Stimulated activated CD8-positive, alpha-beta memory T cell treated with anti-CD3 and anti-CD28 coated beads, Interleukin-4, amount 100 ng/mL, for 48 hours (primary cell): ENCODE measurements at places on chromosomes 1 and 21.

- no peak for DNase-seq
Observed at GRCh38 chr1:40583980-40584379, 52.5 kb downstream of the ZNF684 start.

DNA sequence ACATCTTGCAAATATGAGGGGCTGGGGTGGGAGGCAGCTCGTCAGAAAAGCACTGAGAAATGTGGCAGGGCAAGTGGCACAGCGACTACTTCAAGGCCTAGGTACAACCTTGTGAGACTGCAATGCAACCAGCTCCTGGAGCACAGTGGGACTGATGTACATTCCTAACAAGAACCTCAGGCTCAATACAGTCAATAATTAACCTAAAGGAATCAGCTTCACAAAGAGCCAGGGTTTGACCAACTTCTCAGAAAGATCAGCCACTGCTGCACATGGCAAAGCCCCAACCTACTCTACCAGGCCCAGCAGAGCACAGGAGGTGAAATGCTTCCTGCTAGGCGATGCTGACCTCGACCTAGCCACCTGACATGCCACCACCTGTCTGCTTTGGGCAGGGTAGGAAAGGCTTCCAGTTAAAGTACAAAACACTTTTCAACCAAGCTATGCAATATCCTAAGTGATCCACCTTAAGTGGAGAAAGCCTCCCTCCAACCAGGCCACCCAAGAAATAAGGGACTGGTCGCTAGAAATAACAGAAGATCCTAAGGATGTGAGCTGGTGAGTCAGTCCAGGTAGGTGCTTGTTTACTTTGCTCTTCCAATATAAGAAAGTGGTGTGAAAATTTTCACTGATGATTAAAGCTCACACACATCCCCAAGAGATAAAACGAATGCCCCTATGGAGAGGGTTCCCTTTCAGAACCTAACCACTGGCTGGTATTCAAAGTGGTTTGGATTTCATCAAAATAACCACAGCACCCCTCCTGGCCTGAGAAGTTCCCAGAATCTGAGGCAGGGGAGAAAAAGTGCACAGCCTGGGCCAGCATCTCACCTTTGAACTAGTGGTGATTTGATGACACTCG is 2.1 kb downstream of the RIPK4 start:
- no peak for DNase-seq

DNA sequence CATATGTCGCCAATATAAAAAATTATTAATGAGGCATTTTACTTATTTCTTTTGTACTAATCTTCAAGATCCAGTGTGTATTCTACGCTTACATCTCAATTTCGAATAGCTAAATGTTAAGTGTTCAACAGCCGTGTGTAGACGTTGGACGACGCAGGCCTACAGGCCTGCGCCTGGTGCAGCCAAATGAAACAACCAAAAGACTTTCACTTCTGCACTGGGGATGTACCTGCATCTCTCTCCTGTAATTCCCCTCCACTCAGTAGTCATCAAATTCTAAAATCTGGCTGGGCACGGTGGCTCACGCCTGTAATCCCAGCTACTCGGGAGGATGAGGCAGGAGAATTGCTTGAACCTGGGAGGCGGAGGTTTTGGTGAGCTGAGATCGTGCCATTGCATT is 76.8 kb upstream of the HNRNPU start:
- no peak for DNase-seq

DNA sequence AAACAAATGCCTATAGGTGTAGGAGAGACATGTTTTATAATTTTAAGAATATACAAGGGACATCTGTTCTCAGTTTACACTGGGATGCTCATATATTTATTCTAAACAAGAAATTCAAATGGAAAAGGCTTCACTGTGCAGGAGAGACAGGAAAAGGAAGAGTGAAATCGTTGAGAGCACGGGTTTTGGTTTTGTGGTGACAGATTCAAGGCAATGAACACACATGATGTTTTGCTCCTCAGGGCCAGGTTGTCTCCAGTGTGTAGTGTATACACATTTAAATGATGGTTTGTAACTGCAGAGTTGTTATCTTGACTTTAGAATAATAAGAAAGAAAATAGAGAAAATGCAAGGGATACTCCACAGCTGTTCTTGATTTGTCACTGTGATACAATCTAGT is 73.7 kb downstream of the S1PR1 start:
- DNase-seq = no peak

GRCh38 chr1:54970901-54971300 is 9.5 kb upstream of the TMEM61 start:
- no peak for DNase-seq

GRCh38 chr21:15480160-15480559 is 249.6 kb upstream of the USP25 start:
- DNase-seq = no peak

DNA sequence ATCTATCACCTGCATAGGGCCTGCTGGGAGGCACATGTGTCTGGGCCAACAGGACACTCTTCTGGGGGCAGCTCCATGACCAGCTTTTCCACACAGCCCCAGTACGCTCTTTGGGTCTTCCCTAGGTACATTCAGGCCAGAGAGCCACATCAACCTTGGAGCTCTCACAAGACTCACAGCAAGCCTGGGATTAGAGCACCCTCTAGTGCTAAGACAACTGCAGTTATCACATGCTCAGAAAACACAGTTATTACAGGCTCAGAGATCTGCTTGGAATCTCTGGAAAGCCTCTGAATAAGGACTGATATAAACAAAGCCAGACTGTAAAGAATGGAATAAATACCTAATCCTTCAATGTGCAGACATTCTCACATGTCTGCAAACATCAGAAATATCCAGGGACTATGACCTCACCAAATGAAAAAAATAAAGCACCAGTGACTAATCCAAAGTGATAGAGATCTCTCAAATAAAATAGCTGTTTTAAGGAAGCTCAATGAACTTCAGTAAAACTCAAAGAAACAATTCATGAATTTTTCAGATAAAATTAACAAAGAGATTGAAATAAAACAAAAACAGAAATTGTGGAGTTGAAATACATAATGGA is 563.9 kb upstream of the NR5A2 start:
- DNase-seq = no peak

GRCh38 chr1:24022581-24023361 is 42.6 kb upstream of the SRSF10 start:
- DNase-seq = no peak

DNA sequence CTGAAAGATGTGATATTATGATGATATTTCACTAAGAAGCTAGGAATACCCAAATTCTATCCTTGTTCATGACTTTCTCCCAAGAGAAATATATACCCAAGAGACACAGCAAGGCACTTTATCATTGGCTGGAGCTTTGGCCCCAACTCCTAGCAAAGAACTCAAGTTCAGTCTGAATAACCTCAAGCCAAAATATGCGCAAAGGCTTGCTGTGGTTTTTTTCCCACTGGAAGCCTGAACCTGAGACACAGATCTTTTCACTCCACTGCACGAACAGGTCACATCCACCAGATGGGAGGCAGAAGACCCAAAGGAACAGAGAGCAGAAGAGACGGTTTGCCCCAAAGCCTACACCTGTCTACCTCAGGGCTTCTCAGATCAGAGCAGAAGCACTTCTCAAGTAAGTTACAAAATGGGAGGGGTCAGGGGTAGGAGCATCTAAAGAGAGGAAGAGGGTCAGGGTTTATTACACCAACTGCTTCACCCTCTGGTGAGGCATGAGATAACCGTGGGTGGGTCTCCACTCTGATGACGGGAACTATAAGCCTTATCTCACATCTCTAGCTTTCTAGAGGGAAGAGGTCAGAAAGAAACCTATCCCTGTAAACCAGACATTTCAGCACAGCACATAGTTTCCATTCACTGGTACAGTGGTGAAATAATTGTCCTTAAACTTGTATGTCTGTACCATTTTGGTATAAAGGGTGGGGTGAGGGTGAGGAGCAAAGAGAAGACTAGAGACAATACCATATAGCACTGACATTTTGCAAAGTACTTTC is 17.1 kb upstream of the CDC42BPA start:
- no peak for DNase-seq

DNA sequence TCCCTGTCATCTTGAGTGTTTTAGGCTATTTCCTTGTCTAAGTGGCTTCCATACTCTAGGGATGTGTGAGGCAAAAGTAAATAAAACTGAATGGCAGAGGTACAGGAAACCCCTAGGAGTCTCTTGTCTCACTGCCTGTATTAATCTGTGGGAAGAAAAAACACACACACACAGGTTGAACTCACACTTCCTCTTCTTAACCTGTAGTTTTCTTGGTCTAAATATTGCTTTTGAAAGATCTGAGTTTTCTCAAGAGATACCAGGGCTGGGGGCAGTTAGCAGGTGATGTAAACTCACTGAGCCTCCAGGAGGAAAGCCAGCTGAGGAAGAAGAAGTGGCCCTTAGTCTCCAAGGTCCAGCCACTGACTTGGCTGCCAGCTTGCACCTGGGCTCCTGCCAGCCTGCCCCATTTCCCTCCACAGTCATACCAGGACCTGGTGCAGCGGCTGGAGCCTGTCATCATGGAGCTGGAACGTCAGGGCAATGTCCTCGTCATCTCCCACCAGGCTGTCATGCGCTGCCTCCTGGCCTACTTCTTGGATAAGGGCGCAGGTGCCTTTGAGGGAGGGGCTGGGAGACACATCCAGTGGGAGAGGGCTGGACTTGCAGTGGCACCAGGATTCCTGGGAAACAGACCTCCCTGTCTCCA is 16.9 kb downstream of the PFKFB2 start:
- no peak for DNase-seq

- no peak for DNase-seq
Observed at GRCh38 chr1:25858494-25858893, 763 bp downstream of the AUNIP start.

DNA sequence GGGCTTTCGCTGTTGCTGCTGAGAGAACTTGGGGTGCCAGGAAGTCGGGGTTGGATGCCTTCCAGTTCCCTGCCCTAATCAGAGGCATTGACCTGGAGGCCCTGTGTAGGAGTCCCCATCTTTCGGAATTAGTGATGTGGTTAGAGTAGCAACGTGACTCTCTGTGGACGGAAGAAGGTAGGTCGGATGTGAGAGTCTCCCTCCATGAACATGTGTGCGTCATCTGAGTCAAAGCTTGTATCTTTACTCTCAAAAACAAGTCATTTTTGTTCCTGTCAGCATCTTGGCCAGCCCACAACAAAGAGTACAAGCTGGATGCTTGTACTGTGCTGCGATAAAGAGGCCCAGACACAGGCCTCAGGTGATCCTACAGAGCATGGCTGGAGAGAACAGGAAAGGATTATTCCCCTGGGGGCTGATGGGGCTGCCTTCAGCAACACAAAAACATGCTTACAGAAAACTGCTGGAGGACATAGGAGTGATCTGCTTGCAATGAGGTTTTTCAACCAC is 31.0 kb upstream of the IL10 start:
- DNase-seq = peak; percentile 78

- DNase-seq = no peak
Observed at GRCh38 chr1:208923456-208923855, 660.1 kb upstream of the CAMK1G start.

DNA sequence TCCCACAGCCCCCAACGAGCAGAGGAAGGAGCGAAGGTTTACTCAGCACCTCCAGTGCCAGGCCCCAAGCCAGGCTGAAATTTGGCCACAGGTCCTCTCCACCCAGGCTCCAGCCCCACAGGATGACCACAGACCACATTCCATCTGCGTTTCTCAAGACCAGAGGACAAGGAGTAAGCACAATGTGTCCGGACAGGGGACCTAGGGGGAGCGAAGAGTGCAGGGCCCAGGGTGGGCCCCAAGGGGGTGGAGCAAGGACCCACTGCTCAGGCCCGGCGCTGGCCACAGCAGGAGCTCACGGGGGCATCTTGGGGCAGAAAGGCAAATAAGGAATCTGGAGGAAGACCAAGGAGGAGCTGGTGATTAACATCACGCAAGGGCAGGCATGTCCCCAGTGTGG is 100.5 kb downstream of the NPHP4 start:
- no peak for DNase-seq

- DNase-seq = peak; percentile 31
Observed at GRCh38 chr1:154810571-154810970, 59.5 kb downstream of the KCNN3 start.

GRCh38 chr1:153790966-153791647 is 15.9 kb downstream of the SLC27A3 start:
- no peak for DNase-seq

- no peak for DNase-seq
Observed at GRCh38 chr1:240351690-240352089, 260.0 kb downstream of the FMN2 start.

DNA sequence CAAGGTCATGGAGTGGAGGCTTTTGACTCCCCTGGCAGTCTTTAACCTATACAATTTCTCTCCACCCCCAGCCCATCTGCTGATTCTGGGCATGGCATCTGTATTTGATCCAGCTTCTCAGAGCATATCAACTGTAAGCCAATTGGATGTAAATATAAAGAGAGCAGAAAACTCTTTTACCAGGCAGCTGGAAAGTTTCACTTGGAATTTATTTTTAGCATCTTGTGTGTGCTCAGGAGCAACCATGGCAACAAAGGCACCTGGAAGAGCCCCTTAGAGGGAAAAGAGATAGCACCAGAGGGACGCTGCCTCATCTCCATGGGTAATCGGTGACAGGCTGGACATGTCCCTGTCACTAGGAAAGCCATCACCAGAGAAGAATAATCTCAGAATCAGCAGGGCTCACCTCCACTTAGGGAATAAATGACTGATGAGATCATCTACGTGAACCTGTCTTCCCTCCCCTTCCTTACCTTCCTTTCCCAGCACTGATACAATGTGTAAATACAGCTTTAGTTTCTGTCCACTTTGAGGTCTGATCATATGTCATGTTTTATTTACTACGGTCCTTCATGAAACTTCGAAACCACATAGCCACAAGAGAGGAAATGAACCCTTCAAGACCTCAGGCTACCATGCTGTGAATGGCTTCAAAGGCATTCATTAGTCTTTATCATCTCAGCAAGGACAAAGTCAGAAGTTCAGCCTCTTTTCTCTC is 25.3 kb upstream of the SIPA1L2 start:
- DNase-seq = no peak

- DNase-seq = peak; percentile 50
Observed at GRCh38 chr1:53860967-53861411, 22.9 kb upstream of the NDC1 start.

DNA sequence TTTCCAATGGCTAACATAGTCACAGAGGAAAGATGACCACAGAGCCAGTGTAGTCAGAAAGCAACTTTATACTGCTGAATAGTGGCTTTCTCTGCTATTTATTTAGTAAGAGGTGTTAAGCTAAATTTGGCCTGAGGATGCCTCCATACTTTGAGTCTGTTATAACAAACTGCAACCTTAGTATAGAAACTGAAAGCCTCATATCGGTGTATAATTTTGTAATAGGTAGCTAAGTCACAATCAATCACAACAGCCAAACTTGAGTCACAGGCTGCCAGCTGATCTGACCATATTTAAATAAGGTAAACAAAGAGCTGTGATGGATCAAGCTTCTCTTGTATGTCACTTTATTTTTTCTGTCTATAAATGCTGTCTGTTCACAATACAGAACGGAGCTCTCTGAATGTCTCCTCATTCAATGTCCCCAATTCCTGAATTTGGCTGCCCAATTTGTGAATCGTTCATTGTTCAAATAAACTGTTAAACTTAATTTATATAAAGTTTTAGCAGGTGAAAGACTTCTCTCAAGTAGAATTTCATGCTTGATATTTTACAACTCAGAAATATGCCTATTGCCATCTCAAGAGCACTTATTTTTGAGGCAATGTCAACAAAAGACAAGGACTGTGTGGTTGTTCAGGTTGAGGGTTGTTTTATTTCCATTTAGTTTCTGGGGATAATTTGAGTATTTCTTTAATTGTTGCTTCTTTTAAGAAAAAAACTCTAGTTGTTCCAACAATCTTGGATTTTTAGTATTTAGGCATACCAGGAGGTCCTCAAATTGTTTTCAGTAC is 339.7 kb upstream of the B3GALT2 start:
- no peak for DNase-seq

- no peak for DNase-seq
Observed at GRCh38 chr1:51086496-51087271, 15.3 kb upstream of the C1orf185 start.
